A549 treated with dexamethasone at 1 μM for 4 hours (cell line): ENCODE measurements at places on chromosomes 3 and 15. TPM values are rescaled to one million over a fixed set of nuclear protein-coding genes. Genes with fewer than 3 reads are reported as not detected.

UROC1 gene
- not detected in 5 replicates for total RNA-seq

GOLGA6L22 gene
- not detected in 5 replicates for total RNA-seq

DHX30 gene
- 34.0 to 45.1 TPM (median 43.1 TPM) in 5 replicates for total RNA-seq

ATP13A5 gene
- total RNA-seq = not detected in 5 replicates

TLR9 gene
- 0.02 to 0.12 TPM (median 0.07 TPM) in 3 of 5 replicates, not detected in the others for total RNA-seq

GPD1L gene
- 16.0 to 22.1 TPM (median 19.4 TPM) in 5 replicates for total RNA-seq

HLTF gene
- 13.0 to 19.4 TPM (median 17.3 TPM) in 5 replicates for total RNA-seq

RAD51 gene
- 17.7 to 23.7 TPM (median 20.5 TPM) in 5 replicates for total RNA-seq

CHL1 gene
- 0.06 to 0.09 TPM in 2 of 5 replicates, not detected in the others for total RNA-seq

FRMD5 gene
- 1.8 to 2.3 TPM (median 2.0 TPM) in 5 replicates for total RNA-seq

ADGRG7 gene
- not detected in 5 replicates for total RNA-seq

HIGD2B gene
- total RNA-seq = 0.10 TPM in 1 of 5 replicates, not detected in the others

DNAH12 gene
- 0.01 to 0.18 TPM (median 0.07 TPM) in 5 replicates for total RNA-seq

CKMT1A gene
- 2.4 to 3.3 TPM (median 2.8 TPM) in 5 replicates for total RNA-seq

TICRR gene
- total RNA-seq = 8.8 to 13.6 TPM (median 12.1 TPM) in 5 replicates

CCDC39 gene
- total RNA-seq = not detected in 5 replicates

FANCD2OS gene
- not detected in 5 replicates for total RNA-seq

C2CD4A gene
- 0.11 to 0.14 TPM (median 0.12 TPM) in 5 replicates for total RNA-seq

GOLGA6D gene
- not detected in 5 replicates for total RNA-seq

DGKG gene
- total RNA-seq = 5.8 to 9.2 TPM (median 7.2 TPM) in 5 replicates

ZNF717 gene
- total RNA-seq = 2.6 to 3.7 TPM (median 3.1 TPM) in 5 replicates

PLA2G4E gene
- total RNA-seq = 0.01 TPM in 1 of 5 replicates, not detected in the others

GCHFR gene
- total RNA-seq = 6.0 to 7.9 TPM (median 7.0 TPM) in 5 replicates

CYP1A2 gene
- not detected in 5 replicates for total RNA-seq

ST3GAL6 gene
- total RNA-seq = 0.73 to 1.3 TPM (median 0.89 TPM) in 5 replicates

GPR176 gene
- 7.7 to 11.2 TPM (median 10.0 TPM) in 5 replicates for total RNA-seq

GRK7 gene
- total RNA-seq = not detected in 5 replicates

DUOX2 gene
- 0.03 to 0.05 TPM (median 0.04 TPM) in 4 of 5 replicates, not detected in the other for total RNA-seq

EPHB1 gene
- 0.07 to 0.24 TPM (median 0.09 TPM) in 4 of 5 replicates, not detected in the other for total RNA-seq

SCAANT1 gene
- total RNA-seq = not detected in 5 replicates

RTP1 gene
- not detected in 5 replicates for total RNA-seq

UNC13C gene
- total RNA-seq = not detected in 5 replicates

CYP8B1 gene
- not detected in 5 replicates for total RNA-seq

DAPK2 gene
- total RNA-seq = 2.2 to 4.7 TPM (median 3.9 TPM) in 5 replicates

PHLDB2 gene
- 13.4 to 23.0 TPM (median 20.3 TPM) in 5 replicates for total RNA-seq

EPHB3 gene
- 0.17 to 0.45 TPM (median 0.26 TPM) in 5 replicates for total RNA-seq

CHP1 gene
- total RNA-seq = 66.5 to 99.0 TPM (median 88.1 TPM) in 5 replicates

CD86 gene
- total RNA-seq = 0.12 TPM in 1 of 5 replicates, not detected in the others

FBN1 gene
- total RNA-seq = 5.5 to 8.5 TPM (median 6.5 TPM) in 5 replicates

CPLX3 gene
- 0.05 to 0.06 TPM in 2 of 5 replicates, not detected in the others for total RNA-seq

CPA3 gene
- not detected in 5 replicates for total RNA-seq
